ENCODE measurements at places on chromosomes 11 and 22.
A peak's percentile ranks its signal among the peaks of the same experiment; 100 is the strongest.

- DNase-seq = no peak
These were observed 1407.6 kb upstream of the RAG2 start for GRCh38 chr11:38005597-38005996.

DNA sequence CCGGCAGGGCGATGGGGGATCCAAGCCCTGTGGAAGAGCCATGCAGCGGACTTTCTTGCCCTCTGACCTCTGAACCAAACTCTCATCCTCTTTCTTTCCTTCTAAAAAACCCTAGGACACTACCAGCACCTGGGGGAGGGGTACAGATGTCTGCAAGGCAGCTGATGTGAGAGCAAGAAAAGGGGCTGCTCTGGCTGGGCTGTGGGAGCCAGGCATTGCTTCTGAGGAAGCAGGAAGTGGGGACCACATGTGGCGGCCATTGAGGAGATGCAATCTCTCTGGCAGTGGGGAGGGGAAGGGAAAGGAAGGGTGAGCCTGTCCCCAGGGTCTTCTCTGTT, 36.0 kb downstream of the FAM83F start:
- no peak for DNase-seq

DNA sequence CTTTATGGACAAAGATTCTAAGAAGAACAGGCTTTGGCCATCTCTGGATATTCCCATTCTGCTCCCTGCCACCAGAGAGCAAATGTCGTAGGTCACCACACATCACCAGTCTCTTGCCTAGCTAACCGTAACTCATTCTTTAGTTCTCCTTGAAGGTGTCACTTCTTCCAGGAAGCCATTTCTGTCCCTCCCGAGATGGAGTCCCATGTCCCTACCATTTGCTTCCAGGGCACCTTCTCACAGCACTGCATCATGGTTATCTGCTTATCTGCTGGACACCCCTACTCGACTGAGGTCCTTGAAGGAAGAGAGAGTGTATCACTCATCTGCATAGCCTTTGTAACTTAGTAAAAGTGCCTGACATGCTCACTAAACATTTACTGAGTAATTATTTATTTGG, 47.6 kb downstream of the FAM83F start:
- DNase-seq = no peak

GRCh38 chr11:95682552-95682951, 107.0 kb downstream of the FAM76B start:
- DNase-seq = no peak

- no peak for DNase-seq
These were observed 7.6 kb downstream of the ATXN10 start for GRCh38 chr22:45678961-45679912.

- no peak for DNase-seq
These were observed 45.3 kb downstream of the EXT2 start for GRCh38 chr11:44140805-44141204.

DNA sequence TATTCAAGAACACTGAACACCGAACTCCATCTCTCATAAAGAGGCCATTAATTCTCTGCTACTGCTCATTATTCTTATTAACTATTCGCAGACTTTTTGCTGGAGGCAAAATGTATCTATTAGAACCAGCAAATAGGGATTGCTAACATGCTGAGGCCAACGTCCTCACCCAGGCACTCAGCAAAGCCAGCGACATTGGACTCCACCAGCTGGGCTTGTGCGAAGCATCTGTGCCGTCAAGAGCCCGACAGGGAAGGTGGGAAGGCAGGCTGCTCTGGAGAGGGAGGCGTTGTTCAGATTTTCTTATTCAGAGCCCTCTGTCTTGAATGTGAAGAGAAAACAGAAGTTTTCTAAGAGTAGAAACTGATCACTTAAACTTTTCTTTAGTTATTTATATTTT, 615.6 kb upstream of the KIRREL3 start:
- no peak for DNase-seq

DNA sequence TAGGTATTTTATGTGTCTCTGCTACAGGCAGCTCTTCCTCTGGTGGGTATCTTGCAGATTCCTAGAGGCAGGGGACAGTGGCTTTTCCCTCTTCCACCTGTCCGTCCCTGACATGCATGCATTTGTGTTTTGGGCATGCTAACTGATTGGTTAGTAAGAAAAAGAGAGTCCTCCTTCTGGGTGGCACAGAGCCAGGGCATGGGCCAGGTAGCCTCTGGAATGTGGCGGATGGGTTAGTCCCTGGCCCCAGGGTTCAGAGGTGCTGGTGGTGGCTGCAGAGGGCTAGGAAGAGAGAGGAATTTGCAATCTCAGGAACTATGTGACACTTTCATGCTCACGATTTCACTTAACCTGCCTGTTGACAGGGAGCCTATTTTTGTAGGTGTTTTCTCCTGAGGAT, 5.8 kb upstream of the MS4A15 start:
- no peak for DNase-seq

DNA sequence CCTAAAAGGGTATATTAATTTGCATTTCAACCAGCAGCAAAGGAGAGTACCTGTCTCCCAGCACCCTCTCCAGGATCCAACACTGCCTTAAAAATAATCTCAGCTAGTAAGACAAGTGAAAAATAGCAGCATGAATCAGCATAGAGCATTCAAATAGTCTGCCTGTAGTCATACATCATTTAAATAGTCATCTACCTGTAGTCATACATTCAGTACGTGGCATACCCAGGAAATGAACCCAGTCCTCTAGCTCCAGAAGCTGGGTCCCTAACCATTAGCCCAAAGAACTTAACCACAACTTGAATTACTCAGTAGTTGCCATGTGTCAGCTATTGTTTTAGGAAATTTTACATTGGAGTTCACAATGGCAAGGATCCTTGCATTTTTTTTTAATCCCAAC, 9.3 kb downstream of the TENM4 start:
- no peak for DNase-seq

DNA sequence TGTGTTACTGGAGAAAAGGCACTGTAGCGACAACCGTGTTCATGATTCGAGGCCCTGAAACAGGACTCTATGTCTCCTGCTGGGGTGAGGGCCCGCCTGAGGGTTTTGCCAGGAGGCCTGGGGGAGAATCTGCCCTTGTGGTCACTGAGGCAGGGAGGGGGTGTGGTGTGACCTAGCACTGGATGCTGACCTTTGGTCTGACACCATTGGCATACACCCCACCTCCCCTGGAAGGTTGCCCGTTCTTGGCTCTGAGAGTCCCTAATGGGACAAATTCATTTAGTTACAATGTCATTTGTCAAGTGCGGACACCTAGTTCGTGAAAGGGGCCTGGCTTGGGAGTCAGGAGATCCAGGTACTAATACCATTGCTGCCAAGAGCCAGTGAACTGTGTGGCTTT, 29.0 kb downstream of the NECTIN1 start:
- no peak for DNase-seq

GRCh38 chr11:110345743-110346142, 49.3 kb upstream of the RDX start:
- DNase-seq = no peak

- peak; percentile 63 for DNase-seq
These were observed 14.1 kb upstream of the MDK start for GRCh38 chr11:46367244-46367915.

DNA sequence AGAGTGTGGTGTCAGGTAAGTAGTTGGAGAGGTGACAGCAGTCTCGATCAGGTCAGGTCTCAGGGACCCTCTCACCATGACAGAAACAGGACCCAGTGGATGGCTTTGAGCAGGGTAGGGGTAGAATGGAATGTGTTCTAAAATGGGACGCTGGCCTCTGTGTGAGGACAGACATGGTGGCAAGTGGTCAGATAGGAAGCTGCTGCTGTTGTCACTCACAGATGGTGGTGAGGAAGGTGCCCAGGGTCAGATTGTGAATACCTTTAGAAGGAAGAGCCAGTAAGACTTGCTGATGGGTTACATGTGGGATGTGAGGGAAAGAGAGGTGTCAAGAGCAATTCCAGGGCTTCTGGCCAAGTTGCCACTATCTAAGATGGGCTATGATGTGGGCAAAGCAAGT, 596.3 kb downstream of the NTM start:
- no peak for DNase-seq

All from T follicular helper cell (primary cell).